WERI-Rb-1 (cell line): ENCODE measurements at places on chromosomes 7 and 10.

DNA sequence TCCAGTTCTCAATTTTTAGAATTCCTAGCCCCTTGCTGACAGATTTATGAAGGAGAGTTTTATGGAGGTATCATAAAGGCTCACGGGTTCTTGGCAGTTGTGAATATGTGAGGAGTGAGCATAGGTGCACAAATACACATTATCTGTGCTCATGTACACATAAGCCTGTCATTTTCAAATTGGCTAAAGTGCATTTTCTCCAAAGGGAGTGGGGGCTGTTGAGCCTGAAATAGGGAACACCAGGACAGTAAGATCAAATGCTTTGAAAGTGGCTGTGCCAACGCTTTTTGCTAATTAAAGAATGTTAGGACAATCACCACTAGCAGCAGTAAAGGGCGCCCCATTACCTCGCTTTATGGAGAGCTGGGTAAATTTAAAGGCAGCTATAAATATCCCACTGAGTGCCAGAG lies 8.3 kb upstream of the LRRC4 start:
- no peak for DNase-seq

DNA sequence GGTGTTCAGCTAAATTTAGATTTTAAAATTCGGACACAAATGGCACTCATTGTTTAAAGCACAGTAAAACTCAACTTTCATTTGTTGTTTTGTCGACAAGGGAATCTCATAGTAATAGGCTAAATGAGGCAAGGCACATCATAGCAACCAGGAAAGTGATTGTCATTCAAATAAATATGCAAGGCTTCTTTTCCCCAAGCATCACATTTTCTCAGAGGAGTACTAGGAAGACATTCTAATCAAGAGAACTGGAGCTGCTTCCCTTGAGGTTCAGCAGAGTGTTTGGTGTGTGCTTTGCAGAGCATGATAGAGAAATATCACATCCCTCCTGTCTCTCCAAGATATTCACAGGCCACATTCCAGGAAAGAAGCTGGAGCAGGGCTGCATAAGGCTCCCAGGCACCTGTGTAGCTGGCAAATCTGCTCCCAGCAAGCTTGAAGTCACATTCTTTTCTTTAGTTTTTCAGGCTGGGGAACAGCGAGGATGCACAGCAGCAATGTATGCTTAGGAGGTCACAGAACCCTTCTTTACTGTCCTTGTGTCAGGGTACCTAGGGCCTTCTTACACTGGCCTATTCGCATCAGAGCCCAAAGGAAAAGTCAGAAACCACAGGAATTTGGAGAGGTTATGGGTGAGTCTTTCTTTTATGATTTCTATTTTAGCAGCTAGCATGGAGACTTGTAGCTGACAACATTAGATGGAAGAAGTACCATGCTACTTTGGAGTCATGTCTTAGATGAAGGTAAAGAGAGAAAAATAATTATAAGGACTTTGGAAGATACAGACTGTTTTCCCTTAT lies 95.9 kb upstream of the HDAC9 start:
- DNase-seq, result no peak

DNA sequence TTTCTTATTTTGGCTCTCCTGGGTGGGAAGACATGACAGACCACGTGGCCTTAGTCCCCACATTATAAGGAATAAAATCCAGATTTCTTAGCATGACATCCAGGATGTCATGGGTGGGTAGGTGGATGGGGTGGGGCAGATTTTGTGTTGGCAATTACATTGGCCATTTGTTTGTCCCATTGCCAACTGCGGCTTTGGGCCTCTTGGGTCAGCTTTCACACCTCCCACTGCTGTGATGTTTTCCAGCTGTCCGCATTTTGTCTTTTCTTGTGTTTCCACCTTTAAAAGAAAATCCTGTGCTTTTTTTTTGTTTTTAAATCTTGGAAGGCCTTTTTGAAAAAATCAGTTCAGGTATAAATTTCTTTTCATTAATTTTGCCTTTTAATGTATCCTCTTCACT lies 237.0 kb downstream of the SDK1 start:
- no peak for DNase-seq

GRCh38 chr7:18235819-18236218 lies 208.2 kb upstream of the PRPS1L1 start:
- no peak for DNase-seq

DNA sequence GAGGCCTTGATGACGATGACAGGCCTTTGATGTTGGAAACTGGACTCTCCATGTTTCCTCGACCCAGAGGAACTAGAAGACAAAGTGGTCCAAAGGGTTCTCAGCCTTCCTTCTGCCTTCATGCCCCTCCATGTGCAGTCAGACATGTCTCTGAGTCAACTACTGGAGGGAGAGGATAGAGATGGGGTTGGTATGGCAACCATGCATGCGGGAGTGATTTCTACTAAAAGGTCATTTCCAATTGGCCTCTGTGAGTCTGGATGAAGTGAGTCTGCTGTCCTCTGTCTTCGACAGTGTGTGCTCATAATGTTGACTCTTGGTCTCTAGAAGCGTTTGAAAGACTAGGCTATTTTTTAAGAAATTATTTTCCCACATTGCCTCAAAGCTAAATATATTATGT lies 29.2 kb downstream of the STK17A start:
- no peak for DNase-seq

DNA sequence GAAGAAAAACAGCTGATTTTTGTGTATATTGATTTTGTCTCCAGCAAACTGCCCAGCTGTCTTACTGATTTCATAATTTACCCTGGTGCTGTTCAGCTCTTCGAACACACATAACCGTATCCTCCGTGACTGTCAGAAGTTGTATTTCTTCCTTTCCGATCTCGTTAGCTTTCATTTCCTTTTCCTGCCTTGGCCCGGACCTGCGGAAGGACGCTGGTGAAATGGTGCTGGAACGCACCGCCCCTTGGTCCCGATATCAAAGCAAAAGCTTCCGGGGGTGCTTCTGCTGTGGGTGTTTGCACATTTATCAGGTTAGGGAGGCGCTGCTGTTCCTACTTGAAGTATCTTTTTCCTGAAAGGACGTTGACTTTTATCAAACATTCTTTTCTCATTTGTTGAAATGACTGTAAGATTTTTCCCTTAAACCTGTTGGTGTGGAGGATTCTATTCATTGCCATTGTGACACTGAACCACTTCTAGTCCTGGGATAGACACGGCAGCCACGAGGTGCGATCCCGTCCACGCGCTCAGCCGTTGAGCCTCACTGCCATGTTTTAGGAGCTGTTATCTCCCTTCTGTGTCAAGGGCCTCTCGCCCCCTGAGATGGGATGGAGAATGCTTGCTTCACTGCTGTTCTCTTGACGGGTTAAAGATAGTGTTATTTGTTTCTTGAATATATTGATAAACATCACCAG lies 72.6 kb downstream of the FOXL3 start:
- no peak for DNase-seq

DNA sequence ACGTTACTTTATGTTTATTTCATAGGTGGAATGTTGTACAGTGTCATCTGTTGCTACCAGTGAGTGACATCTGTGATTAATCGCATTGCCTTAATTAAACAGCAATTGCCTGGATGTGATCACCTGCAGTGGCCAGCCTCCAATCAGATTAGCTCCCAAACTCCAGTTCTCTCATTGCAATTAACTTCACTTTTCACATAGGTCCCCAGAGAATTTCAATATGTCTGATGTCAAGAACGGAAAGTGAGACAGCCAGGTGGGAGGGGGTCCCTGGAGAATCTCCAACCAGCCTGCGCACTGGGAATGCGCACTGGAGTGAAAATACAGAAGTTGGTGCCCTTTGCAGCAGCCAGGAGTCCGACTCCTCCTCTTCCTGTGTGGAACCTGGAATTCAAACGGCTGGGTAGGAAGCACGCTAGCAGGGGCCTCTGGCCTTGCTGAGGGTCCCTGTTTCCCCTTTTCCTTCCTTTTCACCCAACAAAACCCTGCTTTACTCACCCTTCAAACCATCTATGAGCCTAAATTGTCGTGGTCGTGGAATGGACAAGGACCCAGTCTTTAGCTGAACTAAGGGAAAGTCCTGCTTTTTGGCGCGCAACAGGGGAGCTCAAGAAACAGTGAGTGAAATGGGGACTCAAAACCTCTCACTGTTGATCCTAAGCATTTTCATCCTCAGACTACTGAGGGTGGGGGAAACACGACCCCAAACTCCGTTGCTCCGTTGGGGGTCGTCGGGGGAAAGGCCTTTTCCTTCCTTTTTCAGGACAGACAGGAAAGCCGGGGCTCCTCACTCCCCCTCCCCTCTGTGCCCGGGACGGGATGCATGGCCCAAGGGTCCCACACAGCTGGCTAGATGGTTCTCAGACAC lies 1355.5 kb upstream of the LRRTM3 start:
- DNase-seq, result peak; percentile 89

GRCh38 chr7:36227223-36227622 lies 74.2 kb downstream of the EEPD1 start:
- no peak for DNase-seq

GRCh38 chr7:133051066-133051465 lies 30.8 kb downstream of the CHCHD3 start:
- no peak for DNase-seq

DNA sequence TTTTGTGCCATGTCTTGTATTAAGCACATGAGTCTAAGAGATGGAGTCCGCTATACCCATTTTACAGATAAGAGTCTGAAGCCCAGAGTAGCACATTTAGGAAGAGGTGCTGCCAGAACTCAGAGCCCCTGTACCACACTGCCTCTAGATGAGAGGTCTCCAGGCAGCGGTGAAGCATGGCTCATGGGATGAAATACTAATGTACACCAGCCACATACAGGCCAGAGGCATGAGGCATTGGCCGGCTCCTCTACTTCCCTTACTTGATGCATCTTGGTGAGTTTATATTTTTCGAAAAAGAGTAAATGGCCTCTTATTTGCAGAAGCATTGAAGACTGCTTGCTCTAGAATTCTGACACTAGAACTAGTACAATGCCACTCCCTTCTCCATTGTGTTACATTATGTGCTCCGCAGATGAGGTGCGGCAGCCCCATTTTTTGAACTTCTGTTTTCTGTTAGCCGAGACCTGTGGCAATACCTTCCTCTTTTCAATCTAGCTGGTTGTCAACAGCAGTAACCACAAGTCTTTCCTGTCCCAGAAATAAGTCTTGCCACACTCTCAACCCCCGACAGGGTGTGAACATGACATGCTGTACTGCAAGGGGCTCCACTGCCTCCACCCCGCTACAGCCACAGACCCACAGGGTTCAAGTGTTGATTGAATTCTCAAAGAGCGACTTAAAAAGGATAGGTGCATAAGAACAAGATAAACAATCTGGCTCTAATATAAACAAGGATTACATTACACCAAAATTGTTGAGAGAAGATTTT lies 145.3 kb downstream of the CELF2 start:
- no peak for DNase-seq

- no peak for DNase-seq
Measured at GRCh38 chr7:108138911-108139310, 8.8 kb upstream of the LAMB4 start.

DNA sequence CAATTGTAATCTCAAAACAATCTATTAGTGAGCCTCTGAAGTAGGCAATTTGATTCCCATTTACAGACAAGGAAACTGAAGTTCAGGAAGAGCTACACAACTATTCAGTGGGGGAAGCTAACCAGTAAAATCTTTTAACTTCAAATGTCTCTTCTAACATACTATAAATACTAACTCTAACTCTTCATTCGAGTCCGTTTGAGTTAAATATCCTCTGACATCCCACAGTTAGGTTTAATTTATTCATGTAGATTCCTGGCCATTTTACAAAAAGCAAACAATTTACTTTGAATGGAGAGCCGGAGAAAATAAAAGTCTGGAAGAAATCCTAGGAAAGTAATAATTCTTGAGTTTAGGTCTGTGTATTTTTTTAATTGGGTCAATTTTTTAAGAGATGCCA lies 64.7 kb downstream of the HYCC1 start:
- no peak for DNase-seq

GRCh38 chr7:131630427-131630826 lies 74.0 kb upstream of the PODXL start:
- peak; percentile 41 for DNase-seq

- DNase-seq, result no peak
Measured at GRCh38 chr10:61855771-61856170, 45.7 kb upstream of the ARID5B start.

GRCh38 chr10:28558923-28559508 lies 26.1 kb downstream of the WAC start:
- no peak for DNase-seq

GRCh38 chr10:103466734-103467133 lies 8.0 kb upstream of the CALHM1 start:
- no peak for DNase-seq

DNA sequence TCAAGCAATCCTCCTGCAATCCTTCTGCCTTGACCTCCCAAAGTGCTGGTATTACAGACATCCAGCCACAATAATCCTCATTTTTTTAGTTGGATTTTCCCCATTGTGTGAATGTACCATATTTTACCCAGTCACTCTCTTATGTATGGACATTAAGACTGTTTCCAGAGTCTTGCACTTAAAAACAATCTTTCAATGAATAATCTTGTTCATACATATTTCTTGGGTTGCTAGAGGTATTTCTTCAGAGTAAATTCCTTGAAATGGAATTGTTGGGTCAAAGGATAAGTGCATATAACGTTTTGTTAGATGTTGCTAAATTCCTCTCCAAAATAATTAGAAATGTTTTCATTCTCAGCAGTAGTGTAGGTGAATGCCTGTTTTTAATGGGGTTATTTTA lies 283.1 kb upstream of the KAT6B start:
- no peak for DNase-seq

- DNase-seq, result no peak
Measured at GRCh38 chr7:11427686-11428273, 404.2 kb downstream of the THSD7A start.

DNA sequence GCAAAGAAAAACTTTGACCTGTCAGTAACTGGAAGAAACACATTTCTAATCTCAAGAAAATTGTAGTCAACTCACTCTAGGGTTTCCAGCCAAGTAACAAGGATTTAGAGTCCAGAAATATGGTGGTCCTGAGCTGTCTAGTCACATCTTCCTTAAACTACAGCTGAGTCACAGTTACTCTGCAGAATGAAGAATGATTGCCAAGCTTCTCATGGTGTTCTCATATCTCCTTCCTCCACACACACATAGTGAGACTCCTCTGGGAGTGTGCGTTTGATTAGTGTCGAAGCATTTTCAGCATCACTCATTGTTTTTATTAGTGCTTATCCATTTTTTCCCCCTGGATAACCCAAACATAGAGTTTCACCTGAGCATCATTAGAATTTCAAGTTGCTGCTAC lies 93.1 kb upstream of the CXCL12 start:
- no peak for DNase-seq

DNA sequence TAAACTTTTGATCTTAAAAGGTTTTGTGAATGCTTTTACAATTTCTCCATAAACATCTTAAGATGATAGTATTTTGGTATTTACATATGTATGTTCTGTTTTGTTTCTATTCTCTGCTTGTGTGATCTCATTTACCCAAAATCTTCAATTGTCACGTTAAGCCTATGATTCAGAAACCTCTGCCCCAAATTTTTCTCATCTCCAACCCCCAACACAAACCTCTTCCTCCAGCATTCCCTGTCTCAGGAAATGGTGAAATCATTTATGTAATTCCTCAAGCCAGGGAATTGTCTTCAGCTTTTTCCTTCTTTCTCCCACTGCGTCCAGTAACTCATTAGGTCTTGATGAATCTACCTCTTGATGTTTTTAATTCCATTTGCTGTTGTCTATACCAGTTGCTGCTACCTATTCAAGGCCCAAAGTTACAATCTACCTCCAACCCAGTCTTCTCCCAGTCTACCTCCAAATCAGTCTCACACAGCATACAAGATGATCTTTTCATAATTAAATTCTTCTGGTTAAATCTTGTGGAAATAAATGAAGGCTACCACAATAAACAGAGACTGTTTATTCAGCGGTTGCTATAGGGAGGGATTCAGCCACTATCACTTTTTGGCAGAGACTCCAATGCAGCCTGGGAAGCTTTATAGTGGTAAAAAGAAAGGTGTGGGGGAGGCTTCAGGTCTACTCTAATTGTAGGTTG lies 5.8 kb downstream of the CFAP69 start:
- no peak for DNase-seq

- DNase-seq, result no peak
Measured at GRCh38 chr10:121306159-121306673, 292.0 kb downstream of the FGFR2 start.
